ENCODE measurements at places on chromosomes 7 and 10. TPM values are rescaled to one million over a fixed set of nuclear protein-coding genes. Genes with fewer than 3 reads are reported as not detected.

Gene CACNB2
- not detected for polyA plus RNA-seq

Gene MSANTD7
- 7.6 TPM for polyA plus RNA-seq

Gene LAMB1
- not detected for polyA plus RNA-seq

Gene LRRD1
- not detected for polyA plus RNA-seq

Gene HTR7
- 1.6 TPM for polyA plus RNA-seq
